Stimulated activated CD8-positive, alpha-beta memory T cell treated with anti-CD3 and anti-CD28 coated beads, Interleukin-7, amount 100 ng/mL, for 24 hours (primary cell): ENCODE measurements at places on chromosomes 7 and 10.

GRCh38 chr10:112588225-112588990 is 141.4 kb downstream of the VTI1A start:
- no peak for DNase-seq

DNA sequence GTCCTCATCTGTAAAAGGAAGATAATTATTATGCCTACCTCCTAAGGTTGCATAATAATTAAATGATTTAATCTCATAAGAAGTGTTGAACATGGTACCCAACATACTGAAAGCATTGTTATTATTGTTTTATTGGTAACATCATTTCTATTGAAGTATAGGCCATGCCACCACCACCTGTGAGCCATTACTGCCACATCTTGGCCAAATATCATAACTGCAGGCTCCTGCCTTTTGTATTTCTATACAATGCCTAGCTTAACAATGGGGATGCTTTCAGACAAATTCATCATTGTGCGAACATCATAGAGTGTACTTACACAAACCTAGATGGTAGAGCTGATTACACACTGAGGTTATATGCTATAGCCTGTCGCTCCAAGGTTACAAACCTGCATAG is 61.1 kb upstream of the NPSR1 start:
- DNase-seq: no peak

GRCh38 chr10:12351447-12351846 is 2.1 kb downstream of the CAMK1D start:
- no peak for DNase-seq

- DNase-seq: no peak
These were observed 99.3 kb upstream of the NFE2L3 start for GRCh38 chr7:26052706-26053105.

DNA sequence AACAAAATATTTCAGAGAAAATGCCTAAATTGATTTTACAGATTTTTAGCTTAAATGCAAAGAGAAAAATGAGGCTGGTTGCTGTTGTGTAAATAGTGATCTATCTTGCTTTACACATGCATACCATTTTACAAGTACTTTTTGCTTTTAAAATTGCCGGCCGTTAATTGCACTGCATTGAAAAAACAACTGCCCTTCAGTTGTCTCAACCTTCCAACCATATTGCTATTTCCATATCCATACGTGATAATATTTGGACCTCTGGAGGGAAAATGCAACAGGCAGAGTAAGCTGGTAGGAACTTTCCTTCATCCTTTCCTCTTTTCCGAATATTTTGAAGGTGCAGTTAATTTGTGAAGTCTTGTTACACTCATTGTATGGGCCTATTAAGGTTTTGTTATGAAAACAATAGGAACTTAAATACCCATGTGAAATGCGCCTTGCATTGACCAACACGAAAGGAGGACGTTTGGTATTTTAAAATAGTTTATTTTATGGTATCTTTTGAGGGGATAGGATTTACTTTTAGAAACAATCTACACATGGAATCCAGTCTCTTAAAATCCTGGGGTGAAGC is 11.3 kb downstream of the BMI1 start:
- no peak for DNase-seq

DNA sequence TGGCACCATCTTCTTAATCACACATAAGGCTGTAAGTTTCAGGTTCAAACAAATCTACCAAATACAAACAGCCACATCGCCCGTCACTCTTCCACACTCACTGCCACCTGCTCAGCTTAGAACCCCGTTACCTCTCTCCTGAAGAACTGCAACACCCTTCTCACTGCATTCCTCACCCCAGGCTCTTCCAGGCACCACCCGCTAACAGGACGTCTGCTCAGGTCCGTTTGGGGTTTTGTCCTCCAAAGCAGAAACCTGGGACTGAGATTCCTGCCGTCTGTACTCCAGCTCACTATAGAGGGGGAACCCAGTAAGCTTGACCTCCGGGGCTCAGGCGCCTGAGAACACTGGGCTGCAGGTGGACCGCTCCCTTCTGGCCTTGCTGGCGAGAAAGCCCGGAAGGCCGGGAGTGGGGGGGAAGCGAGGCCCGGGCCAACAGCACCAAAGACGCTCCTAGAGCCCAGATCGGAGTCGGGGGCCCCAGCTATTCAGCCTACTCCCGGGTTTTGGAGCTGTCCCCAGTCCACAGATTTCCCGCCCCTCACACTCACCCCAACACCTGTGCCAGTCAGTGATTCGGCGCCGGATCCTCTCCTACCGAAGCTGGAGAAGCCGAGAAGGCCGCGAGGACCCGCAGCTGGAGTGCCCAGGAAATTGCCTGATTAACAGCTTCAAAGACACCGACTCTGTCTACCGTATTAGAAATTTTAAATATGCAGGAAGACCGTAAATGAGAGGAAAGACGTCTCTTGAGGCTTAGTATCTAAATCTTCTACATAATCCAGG is at the start of gene AP3M1:
TSS of gene AP3M1 (minus strand) at position 625 of the 786 bp plus-strand sequence. CDS start 12,449 bp downstream, outside the sequence.
- DNase-seq: peak; percentile 56

DNA sequence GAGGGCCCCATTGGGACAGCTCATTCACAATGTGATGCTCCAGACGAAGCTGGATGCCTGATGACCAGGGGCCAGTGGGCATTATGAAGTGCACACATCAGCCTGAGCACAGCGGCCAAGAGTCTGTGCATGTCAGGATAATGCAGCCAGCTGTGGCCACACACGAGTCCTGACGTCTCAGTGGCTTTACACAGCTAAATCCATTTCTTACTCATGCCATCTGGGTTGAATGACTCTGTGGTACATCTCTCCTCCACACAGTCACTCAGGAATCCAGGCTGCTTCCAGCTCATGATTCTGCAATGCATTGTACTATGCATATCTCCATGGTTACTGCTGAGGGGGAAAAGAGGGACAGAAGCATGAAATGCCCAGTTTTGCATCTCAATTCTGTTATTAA is 123.6 kb downstream of the PRLHR start:
- DNase-seq: no peak

- no peak for DNase-seq
These were observed 16.3 kb downstream of the OR2AE1 start for GRCh38 chr7:99860281-99861127.

DNA sequence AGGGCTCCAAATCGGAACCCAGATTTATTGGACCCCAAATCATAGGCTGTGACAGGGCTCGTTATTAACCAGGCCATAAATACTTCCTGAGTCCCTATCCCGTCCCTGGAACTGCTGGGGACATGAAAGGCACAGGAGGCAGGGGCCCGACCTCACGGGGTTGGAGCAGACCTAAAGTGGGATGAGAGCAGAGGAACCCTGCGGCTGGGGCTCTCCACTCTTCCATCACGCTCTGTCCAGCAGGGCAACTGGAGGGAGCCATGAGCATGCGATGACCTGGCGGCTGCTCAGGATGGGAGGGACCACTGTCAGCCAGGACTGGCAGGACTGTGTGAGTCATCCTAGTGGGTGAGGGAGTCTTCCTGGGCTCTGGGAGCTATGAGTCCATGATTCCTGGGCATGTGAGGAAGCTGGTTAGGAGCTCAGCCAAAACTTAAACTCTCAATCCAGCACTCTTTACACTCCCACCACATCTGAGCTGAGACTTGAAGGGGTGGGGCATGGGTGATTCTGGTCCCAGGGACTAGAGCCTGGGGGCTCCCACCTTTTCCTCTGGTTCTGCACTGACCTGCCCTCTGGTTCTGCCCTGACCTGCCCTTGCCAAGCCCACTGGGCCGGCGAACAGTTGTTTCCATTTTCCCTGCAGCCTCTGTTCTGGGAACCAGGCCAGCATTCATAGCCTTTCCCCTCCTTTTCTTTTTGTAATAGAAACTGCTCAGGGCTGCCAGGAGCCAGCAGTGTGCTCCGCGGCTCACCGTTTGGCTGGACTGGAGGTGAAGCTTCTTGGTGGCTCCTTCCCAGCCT is 47.1 kb downstream of the SYPL1 start:
- no peak for DNase-seq

GRCh38 chr10:23096802-23097549 is 1.6 kb downstream of the MSRB2 start:
- DNase-seq: no peak
